ENCODE measurements at places on chromosomes 11 and 22. TPM values are rescaled to one million over a fixed set of nuclear protein-coding genes. Genes with fewer than 3 reads are reported as not detected.

KRTAP5-8 gene
- total RNA-seq = not detected

SPINDOC gene
- 32.1 TPM for total RNA-seq

DNA sequence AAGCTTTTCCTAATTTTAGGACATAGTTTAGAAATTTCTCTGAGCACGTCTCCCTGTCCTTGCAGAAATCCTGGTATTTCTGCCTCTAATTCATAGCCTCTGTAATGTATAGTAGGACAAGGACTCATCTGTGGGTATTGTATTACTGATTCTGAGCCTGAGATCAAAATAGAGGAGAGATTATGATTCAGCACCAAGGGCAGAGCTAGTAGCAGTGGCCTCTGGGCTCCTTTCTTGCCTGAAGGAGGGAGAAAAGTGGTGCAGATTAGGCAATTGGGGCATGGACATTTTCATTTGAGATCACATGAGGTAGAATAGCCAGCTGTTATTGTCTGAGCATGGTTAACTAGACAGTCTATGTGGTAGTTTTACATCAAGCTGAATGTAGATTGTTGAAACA, 2.8 kb downstream of the MADD start:
- H3K4me3 ChIP-seq = no peak overlapping the region
- no peak for DNase-seq
- peaks cover 42% of the 10 kb centered on the region for H3K4me1 ChIP-seq
- H3K27me3 ChIP-seq = no peaks in the 10 kb centered on the region
- H3K27ac ChIP-seq = no peak overlapping the region

DNA sequence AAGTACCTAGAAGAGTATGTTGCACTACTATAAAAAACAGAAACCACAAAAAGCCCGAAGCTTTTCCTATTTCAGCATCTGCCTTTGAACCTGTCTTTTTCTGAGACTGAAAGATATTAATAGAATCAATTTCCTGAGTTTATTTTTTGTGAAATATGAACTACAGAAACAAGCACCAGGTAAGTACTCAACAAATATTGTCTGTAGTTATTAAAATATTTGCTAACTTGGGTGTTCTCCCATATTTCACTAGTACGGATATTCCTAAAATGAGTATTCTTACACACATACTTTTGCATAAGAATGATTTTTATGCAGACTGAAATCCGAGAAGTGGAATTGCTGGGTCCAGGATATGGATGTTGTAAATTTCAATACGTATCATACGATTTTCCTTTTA, 188.0 kb downstream of the OR4C45 start:
- H3K27me3 ChIP-seq = no peaks in the 10 kb centered on the region
- H3K4me3 ChIP-seq = no peak overlapping the region

- H3K4me1 ChIP-seq = peaks cover 44% of the 10 kb centered on the region
- H3K27ac ChIP-seq = no peak overlapping the region
- no peaks in the 10 kb centered on the region for H3K36me3 ChIP-seq
- H3K27me3 ChIP-seq = no peaks in the 10 kb centered on the region
Measured at GRCh38 chr22:29629903-29630516, 26.6 kb downstream of the NF2 start.

- no peak overlapping the region for H3K4me3 ChIP-seq
- no peak for DNase-seq
- H3K36me3 ChIP-seq = peaks cover 25% of the 10 kb centered on the region
- no peak overlapping the region for H3K27ac ChIP-seq
Measured at GRCh38 chr11:73366265-73366610, 10.0 kb upstream of the RELT start.

- no peak overlapping the region for H3K27ac ChIP-seq
- H3K27me3 ChIP-seq = peaks cover 43% of the 10 kb centered on the region
- H3K4me1 ChIP-seq = no peaks in the 10 kb centered on the region
- H3K4me3 ChIP-seq = no peak overlapping the region
- no peak for DNase-seq
Measured at GRCh38 chr11:97557399-97557798, 1167.6 kb downstream of the JRKL start.

- no peak overlapping the region for H3K27ac ChIP-seq
- no peak overlapping the region for H3K4me3 ChIP-seq
- H3K4me1 ChIP-seq = peaks cover 16% of the 10 kb centered on the region
- H3K36me3 ChIP-seq = no peaks in the 10 kb centered on the region
Measured at GRCh38 chr11:27242591-27242990, 120.4 kb downstream of the CCDC34 start.

DNA sequence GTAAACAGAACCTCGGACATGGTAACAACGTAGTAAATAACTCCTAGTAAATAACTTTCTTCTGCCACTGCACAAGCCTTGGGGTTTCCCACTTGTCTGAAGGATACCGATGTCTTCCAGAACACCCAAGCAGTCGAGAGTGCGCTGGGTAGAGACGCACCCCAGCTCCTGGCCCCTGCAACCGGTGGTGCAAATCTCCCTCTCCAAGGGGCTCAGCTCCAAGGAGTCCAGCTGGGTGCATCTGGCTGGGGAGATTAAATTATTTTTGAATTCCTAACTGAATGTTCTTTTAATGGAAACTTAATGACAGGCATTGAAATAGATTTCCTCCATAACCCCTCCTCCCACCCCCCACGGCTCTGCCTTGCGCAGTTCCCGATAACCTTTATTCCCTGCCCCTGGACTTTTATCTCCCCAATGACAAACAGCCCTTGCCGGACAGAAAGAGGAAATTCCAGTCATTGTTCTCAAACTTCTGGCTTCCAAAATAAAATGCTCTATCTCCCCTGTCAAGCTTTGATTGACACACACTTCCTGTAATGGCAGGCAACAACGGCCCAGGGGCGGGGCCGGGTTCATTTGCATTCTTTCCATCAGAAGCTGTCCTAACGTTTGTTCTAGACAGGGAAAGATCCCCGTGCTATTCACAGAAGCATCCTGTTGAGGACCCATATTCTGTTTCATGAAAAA, 31.2 kb downstream of the KCNJ1 start:
- no peaks in the 10 kb centered on the region for H3K27me3 ChIP-seq
- no peak for DNase-seq
- H3K27ac ChIP-seq = peak overlapping the region; percentile 56
- peak overlapping the region; percentile 43 for H3K4me3 ChIP-seq
- H3K4me1 ChIP-seq = peaks cover 14% of the 10 kb centered on the region

All from osteocyte (in vitro differentiated cells).